ENCODE measurements at places on chromosomes 5 and 9.

DNA sequence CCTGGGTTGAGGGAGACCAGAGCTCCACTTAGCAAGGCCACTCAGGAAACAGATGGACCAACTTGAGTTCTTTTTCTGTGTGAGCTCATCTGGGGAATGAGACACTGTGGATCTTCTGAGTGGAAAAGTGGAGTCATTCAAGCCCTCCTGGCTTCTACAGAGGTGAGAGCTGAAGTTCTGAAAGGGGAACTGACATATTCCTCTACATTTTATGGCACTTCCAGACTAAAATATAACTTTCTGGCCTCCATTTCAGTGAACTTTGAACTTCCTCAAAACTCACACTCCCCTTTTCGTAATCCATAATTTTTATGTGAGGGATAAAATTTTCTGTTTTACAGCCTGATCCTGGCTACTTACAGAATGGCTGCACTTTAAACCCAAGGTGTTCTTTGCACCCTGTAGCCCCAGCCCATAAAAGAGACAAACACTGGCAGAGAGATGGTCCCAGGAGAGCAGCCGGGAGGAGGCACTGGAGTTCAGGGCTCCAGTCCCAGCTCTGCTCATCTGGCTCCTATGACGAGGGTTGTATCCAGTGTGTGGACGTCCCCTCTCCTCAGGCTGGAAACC is 10.8 kb downstream of the SPAAR start:
- DNase-seq, result no peak

DNA sequence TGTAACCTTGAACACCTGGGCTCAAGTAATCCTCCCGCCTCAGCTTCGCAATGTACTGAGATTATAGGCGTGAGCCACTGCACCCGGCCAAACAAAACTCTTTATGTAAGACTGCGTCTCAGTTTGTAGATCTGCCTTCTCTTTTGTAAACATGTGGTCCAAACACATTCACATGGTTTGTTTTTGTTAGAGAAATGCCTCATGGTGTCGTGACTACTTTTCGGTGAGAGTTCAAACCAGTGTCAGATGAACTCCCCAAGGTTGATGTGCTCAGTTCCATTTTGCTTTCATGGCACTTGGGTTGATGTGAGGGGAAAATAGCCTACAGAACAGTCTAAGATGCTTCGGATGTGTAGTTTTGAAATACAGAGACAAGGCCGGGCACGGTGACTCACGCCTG is 231.6 kb downstream of the GOLPH3 start:
- no peak for DNase-seq

- DNase-seq, result no peak
Measured at GRCh38 chr5:72465601-72466563, 41.3 kb downstream of the ZNF366 start.

- no peak for DNase-seq
Measured at GRCh38 chr9:16499892-16500291, 370.6 kb downstream of the BNC2 start.

DNA sequence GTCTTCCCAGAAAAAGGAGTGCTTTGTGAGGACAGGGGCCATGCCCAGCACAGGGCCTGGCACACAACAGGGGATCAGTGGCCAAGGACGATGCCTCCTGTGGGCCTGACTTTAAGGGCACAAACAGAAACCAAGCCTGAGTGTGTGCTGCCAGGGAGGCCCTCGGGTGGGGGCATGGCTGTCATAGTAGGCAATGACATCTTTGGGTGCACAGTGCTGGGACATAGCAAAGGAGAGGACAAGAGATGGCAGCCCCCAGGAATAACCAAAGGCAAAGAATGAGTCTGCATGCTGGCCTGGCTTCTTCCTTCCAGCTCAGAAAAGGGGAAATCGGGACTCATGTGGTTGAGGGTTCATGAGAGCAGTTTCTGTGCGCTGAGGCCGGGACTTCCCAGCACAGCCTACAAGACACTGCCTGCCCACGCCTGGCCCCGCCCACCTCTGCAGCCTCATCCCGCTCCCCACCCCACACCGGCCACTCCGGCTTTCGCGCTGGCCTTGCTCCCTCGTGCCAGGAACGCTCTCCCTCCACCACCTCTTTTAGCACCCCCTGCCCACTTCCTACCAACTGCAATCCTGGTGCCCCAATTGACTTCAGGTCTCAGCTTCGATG is 13.8 kb upstream of the LHX2 start:
- no peak for DNase-seq

- DNase-seq, result no peak
Measured at GRCh38 chr5:78005021-78005785, 229.1 kb upstream of the TBCA start.

DNA sequence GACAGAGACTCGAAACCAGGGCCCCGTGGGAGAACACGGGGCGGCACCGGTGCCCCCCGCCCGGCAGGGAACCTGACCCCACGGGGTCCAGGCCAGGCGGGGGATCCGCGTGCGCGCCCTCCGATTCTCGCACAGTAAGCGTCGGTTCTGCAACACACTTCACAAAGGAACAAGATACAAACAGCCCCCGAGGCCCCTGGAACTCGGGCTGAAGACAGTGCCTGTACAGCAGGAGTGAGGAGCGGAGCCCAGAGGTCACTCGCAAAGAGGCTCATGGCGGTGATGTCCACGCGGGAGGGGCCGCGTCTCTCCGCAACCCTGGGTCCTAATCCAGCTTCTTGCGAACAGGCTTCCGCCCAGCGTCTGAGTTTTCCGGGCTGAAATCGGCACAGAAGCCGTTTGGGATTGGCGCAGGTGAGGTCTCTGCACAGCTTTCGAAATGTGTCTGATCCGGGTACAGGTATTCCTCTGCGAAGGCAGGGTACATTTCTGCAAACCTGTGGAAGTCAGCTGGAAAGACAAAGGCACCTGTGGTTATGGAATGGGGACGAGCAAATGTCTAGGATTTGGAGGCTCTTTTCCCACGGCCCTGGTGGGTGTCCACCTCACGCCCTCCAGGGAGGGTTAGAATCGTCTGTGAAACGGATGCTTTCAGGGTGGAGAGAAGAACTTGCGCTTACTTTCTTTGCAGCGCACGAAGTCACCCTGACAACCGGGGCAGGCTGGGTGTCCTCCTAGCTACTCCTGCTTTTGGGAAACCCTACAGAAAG is 18.3 kb upstream of the SLC6A3 start:
- DNase-seq, result no peak

DNA sequence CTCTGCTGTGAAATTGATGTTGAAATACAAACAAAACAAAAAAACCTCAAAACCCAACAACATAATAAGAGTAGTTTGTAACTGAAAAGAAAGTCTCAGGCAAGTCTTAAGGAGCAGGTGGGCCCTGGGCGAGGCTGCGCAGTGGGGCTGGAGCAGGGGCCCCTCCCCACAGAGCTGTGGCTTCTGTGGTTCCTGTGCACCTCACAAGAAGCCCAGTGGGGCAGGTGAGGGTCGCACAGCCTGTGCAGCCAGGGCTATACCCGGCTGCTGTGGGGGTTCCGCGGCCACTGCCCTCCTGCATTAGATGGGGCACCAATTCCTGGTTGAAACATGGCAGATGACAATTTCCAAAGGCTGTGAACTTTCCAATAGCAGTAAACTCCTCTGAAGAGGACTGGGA is 75.3 kb downstream of the TRIO start:
- DNase-seq, result no peak

- DNase-seq, result no peak
Measured at GRCh38 chr5:57896576-57896975, 414.0 kb upstream of the ACTBL2 start.

DNA sequence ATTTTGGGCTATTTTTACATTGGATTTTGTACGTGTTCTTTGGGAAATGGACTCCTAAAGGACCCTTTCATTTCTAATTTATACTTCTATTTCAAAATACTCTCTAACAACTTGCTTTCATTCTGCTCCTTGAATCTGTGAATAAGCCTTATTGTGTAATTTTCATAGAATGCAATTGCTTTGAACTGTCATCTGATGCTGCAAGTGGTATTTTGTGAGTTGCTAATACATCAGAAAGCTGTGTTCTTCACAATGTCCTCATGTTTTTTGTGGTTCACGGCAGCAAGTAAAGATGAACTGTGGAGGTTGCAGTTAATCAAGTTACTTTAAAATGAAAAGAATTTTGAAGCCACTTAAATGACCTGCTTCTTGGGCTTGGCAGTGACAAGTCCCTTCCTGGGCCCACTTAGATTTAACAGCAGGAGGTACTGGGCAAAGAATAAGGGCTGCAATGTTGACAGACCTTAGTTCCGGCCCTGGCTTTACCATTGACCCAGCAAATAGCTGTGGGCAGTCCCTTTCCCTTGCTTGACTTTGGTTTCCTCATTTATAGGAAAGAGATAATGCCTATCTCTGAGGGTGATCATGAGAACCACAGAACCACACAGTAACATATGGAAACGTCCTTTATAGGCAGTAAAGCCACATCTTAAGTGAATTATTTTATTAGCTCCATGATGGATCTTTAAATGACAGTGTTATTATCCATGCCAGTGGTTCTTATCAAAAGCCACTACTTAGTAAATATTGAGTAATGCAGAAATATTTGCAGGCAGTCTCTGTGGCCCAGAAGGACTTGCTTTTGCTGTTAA is 54.8 kb downstream of the IQGAP2 start:
- DNase-seq, result no peak

- DNase-seq, result no peak
Measured at GRCh38 chr9:13552606-13553215, 273.2 kb upstream of the MPDZ start.

DNA sequence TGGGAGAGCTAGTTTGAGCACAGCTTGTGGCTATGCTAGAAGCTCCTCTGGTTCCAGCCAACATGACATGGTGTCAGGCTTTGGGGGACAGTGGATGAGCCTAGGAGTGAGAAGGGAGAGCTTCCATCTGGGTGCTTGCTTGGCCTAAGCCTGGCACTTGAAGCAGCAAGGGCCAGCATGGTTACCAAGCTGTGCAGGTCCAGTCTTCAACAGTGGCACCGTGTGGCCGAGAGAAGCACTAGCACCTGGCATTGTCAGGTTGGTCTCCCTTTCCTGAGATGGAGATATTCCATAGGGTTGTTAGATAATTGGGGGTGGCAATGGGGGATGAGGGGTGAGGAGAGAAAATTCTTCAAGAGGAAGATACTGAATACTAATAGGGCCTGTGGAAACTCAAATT is 261.9 kb downstream of the PBX3 start:
- DNase-seq, result no peak

DNA sequence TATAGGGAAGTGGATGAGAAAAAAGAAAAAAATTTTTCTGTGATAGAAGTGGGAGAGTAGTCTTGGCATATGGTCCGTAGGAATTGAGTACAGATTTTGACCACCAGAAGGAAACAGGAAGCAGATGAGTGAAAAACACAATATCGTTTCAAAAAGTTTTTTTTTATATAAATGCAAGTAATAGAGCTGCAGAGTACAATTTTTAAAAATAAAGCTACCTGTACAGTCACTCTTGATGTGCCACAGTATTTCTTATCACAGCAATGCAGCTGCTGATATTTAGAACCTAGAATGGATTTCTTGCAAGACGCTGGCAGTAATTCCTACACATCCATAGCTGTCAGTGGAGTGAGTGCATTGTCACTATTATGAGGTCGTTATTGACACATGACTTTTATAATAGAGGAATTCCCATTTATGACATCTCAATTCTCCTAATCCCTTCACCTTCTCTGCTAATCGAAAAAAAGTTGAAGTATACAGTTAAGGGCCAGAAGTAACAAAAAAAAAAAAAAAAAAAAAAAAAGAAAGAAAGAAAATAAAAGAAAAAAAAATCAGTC is 477.7 kb downstream of the TAF11L14 start:
- DNase-seq, result no peak
